Activated CD4-positive, alpha-beta T cell treated with anti-CD3 and anti-CD28 coated beads for 24 hours (primary cell): ENCODE measurements at places on chromosomes 5 and 9.

DNA sequence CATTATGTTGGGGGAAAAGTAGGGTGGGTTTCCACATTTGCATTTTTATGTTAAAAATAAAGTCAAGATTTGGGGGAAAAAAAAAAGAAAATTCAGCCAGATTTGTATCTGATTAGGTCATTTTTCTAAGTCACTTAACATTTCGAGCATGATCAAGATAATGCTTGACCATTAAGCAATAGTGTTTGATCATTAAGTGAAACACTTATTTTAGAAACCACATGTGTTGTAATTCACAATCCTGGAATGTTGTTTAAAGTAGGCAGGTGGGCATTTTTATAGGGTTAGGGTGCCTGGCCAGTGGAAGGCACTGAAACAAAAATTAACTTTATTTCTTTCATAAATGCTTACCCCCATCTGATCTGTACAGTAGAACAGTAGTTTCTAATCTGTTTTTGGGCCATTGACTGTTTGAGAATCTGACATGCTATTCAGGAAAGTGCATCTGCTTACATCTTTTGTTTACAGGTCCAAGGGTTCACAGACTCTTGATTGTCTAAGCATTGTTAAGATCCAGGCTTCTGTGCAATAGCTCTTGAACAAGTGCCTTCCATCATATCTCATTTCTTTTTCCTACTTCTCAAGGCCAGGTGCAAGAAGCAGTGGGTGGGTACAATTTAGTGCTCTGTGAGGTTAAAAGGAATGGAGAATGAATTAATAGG lies 9.1 kb downstream of the ZCCHC9 start:
- no peak for DNase-seq

GRCh38 chr5:150156027-150156368 lies 353 bp upstream of the PDGFRB start:
- no peak for DNase-seq

DNA sequence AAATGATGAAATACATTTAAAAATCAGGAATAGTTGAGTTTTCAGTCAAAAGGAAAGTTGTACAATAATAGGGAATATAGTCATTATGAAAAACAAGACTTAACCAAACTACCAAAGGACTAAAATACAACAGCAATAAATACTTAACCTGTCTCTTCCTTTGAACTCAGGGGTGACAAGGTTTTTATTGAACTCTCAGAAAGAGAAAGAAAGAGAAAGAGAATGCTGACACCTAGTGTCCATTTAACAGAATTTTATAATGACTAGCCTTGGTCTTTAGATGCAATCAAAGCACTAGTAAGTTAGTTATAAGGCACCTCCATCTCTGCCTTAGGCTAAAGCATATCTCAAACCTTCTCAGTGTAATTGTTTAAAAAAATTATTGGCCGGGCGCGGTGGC lies 47.5 kb downstream of the UIMC1 start:
- no peak for DNase-seq

GRCh38 chr5:25481463-25481862 lies 836.7 kb upstream of the CDH10 start:
- DNase-seq, result no peak

GRCh38 chr9:121279776-121280388 lies 11.9 kb downstream of the GSN start:
- DNase-seq, result no peak

- DNase-seq, result no peak
These were observed 7.0 kb upstream of the UGT3A2 start for GRCh38 chr5:36073595-36074216.

DNA sequence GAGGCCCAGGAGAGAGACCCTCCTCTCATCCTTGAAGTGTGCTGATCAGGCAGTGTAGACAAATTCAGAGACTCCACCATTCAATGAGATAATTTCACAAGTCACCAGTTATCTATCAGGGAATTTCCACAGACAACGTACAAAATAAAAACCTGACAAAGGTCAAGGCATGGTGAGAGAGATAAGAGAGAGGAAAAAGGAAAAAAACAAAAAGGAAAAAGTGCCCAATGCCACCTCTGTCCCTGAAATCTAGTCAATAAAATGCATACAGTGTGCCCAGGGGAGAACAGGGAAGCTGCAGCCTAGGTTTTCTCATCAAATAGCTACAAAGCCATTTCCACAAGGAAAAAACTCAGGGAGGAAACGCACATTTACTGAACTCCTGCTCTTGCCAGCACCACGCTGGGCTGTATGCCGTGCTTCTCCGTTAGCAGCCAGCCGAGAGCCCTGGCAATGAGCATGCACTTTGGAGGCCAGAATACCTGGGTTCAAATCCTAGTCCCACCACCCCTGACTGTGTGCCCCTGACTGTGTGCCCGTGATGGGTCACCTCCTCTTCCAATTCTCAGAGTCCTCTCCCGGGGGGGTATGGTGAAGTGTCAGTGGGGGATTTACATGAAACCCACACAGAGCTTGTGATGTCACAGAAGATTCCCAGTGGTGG lies 11.6 kb downstream of the WHRN start:
- DNase-seq, result no peak

- DNase-seq, result no peak
These were observed 64.3 kb downstream of the MVB12B start for GRCh38 chr9:126390923-126391322.

DNA sequence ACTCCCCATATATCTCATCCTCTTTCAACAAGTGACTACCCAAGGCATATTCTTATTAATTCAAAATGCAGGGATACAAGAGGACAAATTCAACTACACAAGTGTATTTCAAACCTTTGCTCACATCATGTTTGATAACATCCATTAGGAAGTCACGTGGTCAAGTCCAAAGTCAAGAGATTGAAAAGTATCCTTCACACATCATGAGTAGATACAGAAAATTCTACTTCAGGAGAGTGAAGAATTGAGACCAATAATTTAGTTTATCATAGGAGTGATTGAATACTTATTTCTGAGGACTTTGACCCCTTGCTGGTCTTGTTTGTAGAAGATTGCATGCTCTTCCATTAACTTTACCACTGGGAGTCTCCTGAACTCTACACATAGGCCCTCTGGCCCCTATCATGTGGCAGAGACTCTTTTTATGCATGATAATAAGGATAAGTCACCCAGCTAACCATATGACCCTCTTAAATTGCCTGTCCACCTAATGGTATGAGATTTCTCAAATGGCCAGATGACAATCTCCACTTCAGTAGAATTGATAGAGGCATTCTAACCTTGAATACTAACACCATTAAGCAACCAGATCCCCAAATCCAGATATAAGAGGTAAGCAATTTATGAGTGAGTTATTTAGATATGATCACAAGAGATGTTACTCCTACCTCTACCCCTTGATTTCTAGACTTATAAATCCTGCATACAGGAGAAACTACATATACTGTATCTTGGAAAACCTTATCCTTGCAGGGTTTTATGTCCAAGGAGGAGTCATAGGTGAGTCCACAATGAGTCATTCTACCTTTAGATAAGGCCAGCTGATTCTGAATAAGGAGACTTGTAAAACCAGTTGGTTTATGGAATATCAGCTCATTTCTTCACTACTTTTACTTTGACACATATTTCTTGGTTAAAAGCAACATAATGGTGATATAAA lies 26.6 kb upstream of the SLC46A2 start:
- no peak for DNase-seq

DNA sequence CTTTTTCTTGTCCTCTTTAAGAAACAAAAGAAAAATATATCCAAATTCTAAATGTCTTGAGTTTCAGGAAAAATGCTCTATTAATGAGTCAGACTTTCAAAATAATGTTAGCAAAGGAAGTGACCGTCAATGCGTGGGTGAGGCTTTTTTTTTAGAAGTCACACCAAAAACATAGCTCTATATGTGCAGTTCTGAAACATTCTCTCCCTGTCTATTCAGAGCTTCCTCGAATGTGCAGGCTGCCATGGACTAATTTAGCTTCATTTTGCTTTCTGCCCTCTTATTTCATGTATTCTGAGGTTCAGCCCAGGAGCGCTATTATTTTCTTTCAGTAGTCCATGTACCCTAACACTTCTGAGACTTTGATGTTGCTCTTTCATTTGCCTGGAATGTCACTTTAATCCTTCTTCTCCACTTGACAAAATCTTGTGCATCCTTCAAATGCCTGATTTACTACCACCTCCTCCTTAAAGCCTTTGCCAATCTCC lies 72.5 kb upstream of the RASA1 start:
- DNase-seq, result no peak

GRCh38 chr9:133959171-133959570 lies 33.0 kb downstream of the VAV2 start:
- no peak for DNase-seq

GRCh38 chr9:82489201-82489821 lies 500.7 kb downstream of the SPATA31D1 start:
- DNase-seq, result no peak

DNA sequence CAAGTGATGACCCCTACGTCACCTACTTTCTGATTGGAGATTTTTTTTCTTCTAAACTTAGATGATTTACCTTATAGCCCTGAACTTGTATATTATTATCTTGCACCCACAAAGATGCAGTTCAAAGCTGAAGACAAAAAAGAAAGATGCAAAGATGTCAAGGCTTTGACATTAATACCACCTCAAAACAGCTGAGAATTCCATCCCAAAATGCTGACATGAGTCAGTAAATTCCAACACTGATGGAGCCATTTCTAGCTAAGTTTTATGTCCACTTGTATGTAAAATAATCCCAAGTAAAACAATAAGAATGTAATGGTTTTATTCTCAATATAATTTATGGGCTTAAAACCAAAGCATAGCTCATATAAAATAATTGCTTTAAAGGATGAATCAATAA lies 91.5 kb upstream of the CDH9 start:
- no peak for DNase-seq

DNA sequence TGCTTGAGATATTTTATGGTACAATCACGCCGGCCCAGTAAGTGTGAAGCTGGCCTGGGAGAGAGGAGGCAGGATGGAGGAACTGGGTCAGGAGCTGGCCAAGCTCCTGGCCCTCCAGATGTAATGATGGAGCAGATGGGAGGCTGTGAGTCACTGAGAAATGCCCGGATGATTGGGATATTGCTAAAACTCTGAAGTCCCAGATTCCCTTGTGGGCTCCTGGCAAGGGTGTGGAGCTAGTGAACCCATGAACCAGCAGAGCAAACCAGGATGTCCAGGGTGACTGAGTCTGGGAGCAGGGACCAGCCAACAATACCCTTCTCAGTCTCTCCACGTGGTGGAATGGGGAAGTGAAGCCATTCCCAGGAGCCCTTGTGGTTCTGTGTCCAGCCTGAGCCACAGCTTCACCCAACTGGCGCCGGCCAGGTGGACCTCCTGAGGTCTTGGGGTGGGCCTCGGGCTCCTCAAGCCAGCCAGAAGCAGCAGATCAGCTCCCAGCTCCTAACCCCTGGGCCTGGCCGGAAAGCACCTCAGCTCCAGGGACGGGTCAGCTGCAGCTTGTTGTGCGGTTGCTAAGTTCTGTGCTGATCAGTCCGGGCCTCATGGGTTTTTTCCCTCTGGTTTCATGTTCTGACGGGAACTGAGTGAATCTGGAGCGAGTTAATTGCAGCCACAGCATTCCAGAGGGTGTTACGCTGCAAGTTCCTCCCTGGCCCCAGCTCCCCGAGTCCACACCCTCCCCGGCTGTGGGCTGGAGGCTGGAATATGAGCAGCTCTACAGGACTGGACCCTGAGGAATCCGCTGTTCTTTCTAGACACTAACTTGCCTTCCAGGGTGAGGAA lies 37.6 kb downstream of the DUSP1 start:
- no peak for DNase-seq

DNA sequence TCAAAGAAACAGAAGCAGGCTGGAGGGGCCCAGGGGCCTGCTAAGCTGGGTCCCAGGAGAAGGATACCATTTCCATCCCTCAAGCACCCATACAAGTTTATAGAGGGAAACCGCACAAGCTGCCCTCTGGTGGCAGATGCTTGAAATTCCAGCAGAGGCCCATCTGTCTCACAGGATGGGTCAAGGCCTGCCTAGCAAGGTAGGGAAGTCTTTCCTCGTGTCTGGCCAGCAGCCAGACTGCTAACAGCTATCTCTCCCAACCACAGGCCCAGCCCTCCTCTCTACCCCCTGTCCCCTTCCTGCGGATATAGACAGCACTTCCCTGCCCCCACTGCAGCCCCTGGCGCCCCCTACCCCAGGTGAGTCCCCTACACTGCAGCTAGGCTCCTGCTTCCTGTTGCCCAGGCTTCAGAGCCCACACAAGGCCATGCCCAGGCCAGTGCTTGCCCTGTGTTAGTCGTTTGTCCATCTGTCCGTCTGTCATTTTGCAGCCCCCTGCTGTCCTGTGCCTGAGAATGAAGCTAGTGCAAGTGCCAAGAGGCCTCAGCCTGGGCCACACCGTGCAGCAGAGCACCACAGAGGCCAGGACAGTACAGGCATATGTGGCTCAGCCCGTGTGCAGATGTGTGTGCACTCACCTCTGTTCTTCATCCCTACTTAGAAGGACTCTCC lies 26.2 kb downstream of the TCF7 start:
- no peak for DNase-seq

- DNase-seq, result no peak
These were observed 198.8 kb downstream of the FRMD3 start for GRCh38 chr9:83339435-83339834.

GRCh38 chr5:101991486-101991885 lies 304.6 kb downstream of the SLCO4C1 start:
- DNase-seq, result no peak

GRCh38 chr5:142644127-142644526 lies 41.8 kb downstream of the FGF1 start:
- no peak for DNase-seq

- DNase-seq, result no peak
These were observed 15.1 kb downstream of the TTC1 start for GRCh38 chr5:160023908-160024630.

DNA sequence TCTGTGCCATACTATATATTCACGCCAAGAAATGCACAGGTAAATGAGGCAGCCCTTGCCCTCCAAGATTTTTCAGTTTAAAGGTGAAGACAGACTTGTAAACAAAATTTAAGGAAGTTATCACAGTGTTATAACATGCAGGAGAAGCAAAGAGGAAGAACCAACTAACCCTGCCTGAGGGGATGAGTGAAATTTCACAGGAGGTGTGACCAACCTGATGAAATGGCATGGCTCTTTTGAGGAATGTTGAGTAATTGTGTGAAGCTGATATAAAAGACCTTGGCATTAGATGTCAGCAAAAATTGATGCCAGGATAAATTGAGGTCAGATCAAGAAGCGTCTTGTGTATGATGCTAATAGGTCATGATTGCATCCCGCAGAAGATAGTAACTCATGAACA lies 86.5 kb downstream of the HCN1 start:
- no peak for DNase-seq

GRCh38 chr5:31485376-31486207 lies 46.3 kb downstream of the DROSHA start:
- no peak for DNase-seq

- DNase-seq, result no peak
These were observed 378.3 kb upstream of the WWC1 start for GRCh38 chr5:167912941-167913665.

DNA sequence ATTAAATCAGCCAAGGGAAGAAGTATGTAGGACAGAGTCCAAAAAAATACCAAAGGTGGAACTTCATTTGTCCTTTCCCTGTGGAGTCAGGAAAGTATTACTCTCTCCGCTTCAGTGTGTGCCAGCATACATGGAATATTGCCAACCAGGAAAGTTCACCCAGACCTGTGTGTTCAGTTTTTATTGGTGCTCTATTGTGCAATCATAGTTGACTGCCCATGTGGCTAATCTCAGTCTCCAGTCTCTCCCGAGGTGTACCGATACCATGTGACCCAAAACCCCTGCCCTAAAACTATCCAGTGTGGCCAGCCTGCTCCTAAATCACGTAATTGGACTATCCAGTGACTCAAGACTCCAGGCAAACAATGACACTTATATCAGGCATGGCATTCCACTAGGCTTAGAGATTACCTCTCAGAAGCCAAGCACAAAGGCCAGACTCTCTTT lies 38.8 kb downstream of the NFX1 start:
- no peak for DNase-seq
